Activated naive CD4-positive, alpha-beta T cell (primary cell): ENCODE measurements at places on chromosomes 2 and 18.

- no peak for DNase-seq
Measured at GRCh38 chr2:225008179-225008856, 34.0 kb downstream of the DOCK10 start.

GRCh38 chr2:163877316-163877715, 141.5 kb upstream of the FIGN start:
- DNase-seq: no peak

DNA sequence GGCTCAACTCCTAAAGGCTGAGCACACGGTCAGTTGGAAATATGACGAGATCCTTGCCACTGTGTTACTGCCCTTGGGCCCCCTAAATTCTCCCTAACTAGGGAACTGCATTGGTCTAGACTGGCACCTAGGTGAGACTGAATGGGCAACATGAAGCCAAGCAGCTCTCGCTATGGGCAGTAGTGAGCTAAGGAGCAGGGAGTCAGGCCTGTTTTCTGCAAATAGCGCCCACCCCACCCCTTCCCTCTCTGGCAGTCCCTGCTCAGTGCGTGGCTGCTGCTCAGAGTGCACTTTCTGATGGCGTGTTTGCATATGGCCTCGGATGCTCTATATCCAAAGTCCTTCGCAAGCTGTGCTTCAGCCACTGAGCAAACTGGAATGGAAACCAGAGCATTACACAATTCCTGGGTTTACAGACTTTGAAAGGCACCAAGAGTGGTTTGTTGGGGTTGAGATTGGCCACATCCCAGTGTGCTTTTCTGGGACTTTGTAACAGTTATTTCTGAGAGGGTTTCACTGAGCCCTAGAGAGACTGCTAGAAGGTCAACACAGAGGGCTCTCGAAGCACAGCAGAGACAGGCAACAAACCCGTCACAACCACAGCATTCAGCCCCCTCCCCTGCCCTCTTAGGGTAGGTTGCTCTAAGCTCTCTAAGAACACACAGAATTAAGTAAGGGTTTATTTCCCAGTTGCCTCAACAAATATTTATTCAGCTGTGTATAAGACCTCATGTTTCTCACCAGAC, 419.9 kb downstream of the STK39 start:
- no peak for DNase-seq

GRCh38 chr2:197268786-197269584, 41.6 kb downstream of the ANKRD44 start:
- no peak for DNase-seq

DNA sequence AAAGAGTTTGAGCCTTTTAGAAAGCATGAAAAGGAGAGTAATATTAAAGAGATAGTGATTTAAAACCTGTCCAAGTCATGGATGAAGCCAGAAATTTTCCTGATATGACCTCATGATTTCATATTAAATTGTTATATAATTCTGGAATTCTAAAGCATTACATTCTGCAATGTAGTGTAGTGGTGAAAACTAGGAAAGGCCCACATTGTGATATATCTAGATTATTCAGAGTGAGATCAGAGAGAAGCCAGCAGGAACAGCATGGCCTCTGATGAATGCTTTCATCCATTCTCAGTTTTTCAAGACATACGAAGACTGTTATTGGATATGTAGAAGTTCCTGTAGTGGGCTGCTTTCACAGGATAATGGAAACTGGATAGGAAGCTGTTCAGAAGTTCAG, 98.8 kb downstream of the LCLAT1 start:
- no peak for DNase-seq

- no peak for DNase-seq
Measured at GRCh38 chr2:209876211-209876610, 104.6 kb downstream of the UNC80 start.

GRCh38 chr2:12007282-12007681, 260.9 kb downstream of the LPIN1 start:
- DNase-seq: no peak

DNA sequence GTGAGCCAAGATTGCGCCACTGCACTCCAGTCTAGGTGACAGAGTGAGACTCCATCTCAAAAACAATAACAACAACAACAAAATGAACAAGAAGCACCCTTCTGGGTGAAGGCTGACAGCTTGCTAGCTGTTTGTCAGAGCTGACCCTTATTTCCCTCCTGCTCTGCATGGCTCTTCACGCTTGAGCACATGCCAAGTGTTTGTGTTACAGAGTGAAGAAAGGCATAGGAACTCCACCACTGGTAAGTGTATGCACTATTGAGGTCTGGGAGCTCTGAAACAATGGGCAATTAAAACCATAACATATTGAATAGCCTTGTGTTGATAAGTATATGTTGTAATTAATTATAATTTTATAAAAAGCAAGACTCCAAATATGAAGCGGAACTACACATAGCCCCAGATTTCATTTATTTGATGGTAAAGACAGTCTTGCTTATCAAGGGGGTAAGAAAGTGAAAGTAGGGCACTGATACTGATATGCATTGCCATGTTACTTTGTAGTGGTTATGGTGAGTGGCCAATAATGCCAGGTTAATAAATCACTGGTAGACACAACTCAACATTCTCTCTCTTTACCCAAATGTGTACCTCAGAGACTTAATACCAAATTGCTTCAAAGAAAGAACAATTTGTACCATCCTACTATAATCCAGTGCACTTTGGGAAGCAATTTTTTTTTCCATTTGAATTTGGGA, 163.4 kb downstream of the VWC2L start:
- DNase-seq: no peak

DNA sequence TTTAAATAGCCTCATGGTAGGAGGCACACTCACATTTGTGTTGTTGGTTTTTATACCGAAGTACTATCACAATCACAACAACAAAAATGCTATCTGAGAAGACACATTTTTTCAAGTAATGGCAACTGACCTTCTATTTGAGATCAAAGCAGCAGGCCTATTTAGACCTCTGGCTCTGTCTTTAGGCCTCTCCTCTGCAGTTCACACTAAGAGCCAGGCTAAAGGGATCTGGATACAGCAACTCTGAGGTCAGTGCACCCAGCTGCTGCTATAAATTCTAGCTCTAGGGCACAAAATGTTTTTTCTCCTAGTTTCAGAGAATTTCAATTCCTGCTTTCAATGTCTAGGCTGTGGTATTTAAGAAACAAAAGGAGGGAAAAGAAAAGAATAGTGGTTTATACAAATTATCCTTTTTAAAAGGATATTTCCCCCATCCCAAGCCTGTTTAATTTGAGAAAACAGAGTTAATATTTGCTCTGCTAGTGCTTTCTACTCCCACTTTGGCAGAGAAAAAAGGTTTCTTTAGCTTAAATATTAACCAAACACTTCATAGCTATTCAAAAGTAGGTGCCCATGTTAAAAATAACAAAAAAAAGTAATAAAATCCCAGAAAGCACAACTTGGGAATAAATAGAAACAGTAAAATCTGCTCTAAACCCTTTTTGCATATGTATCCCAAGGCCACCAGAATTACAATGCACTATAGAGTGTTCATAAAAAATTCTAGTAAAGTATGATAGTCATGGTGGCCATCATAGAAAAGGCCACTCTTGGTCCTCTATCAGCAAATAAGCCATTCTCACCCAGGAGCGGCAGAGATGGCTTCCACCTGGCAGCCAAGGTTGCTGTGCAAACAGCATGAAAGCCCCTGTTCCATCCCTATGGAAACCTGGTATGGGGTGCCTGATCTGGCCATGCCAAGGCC, 293.6 kb upstream of the SESTD1 start:
- no peak for DNase-seq

DNA sequence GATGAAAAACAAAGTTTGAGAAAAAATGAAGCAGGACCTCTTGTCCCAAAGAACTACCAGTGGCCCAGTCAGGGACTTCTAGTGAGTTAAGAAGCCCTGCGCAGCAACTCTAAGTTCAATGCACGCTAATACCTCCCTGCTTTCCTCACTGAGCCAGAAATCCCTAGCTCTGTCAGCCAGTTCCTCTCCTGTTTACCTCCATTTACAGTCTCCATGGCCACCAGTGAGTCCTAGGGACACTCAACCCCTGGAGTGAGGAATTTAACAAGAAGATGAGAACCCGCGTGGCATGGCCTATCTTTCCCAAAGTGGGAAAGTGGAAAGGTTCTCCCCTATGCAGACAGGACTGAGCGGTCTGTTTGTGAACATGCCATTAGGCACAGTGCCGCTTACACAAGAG, 31.0 kb downstream of the MRPL33 start:
- no peak for DNase-seq

GRCh38 chr2:42789751-42790150, 2.6 kb downstream of the HAAO start:
- DNase-seq: no peak

DNA sequence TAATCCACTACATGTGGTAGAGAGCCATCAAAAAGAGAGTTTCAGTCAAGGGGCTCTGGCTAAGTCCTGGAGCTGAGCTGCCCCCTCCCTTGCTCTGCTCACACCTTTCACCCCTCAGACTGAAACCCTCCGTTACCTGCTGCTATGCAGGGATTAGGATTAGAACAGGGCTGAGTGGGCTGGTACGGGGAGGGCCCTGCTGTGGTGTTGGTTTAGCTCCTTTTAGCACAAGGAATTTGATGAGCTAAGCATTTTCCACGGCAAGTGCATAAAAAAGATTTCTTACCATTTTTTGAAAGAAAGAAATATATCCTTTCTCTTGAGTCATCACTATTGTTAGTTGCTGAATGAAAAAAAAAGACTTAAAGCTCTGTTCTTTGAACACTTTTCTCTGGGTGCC, 46.3 kb downstream of the TCF7L1 start:
- DNase-seq: no peak

DNA sequence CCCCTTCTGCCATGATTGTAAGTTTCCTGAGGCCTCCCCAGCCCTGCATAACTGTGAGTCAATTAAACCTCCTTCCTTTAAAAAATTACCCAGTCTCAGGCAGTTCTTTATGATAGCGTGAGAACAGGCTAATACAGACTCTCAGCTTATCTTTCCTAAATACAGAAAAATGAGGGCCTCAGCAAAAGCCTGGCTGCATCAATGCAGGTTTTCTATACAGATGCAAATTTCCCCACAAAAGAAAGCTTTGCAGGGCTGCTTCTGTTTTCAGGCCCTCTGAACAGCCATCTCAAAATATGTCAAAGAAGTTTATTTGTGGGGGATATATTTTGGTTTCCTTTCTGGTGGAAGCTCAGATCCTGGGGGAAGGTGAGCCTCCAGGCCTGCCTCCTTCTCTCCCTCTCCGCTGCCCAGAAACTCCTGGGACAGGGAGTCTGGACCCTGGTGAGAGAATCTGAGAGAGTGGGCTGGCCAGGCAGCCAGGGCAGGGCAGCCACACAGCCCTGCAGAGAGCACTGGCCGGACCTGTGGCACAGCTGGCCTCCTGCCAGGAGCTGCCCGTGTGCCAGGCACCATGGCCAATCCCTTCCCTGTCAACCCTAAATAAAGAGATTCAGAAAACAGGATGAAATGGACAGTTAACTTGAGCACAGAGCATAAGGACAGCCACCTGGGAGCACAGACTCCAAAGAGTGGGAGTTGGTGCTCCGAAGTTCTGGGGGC, 21.6 kb upstream of the AGXT start:
- no peak for DNase-seq

- DNase-seq: no peak
Measured at GRCh38 chr18:49725809-49726674, 87.3 kb downstream of the ACAA2 start.
